ENCODE measurements at places on chromosomes 5 and 9. TPM values are rescaled to one million over a fixed set of nuclear protein-coding genes. Genes with fewer than 3 reads are reported as not detected.

LSM11 gene
- total RNA-seq = 1.3 TPM

TMEM171 gene
- not detected for total RNA-seq

FGF10 gene
- total RNA-seq = 7.5 TPM

LIX1 gene
- not detected for total RNA-seq

- H3K27ac ChIP-seq = peak overlapping the region; percentile 38
- H3K27me3 ChIP-seq = no peaks in the 10 kb centered on the region
- H3K4me3 ChIP-seq = no peak overlapping the region
- H3K36me3 ChIP-seq = peaks cover 38% of the 10 kb centered on the region
These were observed 118.1 kb downstream of the DPYSL3 start for GRCh38 chr5:147391781-147392180.

GRCh38 chr9:4839470-4839912 lies 46.7 kb downstream of the RCL1 start:
- H3K27me3 ChIP-seq = no peaks in the 10 kb centered on the region
- no peak for DNase-seq
- no peak overlapping the region for H3K4me3 ChIP-seq
- no peak overlapping the region for H3K27ac ChIP-seq

DNA sequence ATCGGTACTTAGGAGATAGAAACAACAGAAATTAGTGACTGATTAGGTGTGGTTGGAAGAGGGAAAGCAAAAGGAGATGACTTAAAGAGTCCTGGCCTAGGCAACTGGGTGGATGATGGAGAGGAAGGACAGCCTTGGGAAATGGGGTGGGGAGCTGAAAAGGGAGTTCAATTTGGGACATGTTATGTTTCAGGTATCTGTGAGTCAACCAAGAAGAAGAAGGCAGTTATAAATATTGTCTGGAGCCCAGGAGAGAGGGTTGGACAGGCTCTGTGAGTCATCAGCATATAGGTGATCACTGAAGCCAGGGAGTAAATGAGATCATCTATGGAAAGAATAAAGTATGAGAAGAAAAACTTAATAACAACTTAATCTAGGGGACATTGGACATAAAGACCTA lies 357.7 kb downstream of the NPR3 start:
- H3K27me3 ChIP-seq = no peaks in the 10 kb centered on the region
- no peak for DNase-seq
- H3K27ac ChIP-seq = no peak overlapping the region
- no peak overlapping the region for H3K4me3 ChIP-seq
- no peaks in the 10 kb centered on the region for H3K4me1 ChIP-seq

DNA sequence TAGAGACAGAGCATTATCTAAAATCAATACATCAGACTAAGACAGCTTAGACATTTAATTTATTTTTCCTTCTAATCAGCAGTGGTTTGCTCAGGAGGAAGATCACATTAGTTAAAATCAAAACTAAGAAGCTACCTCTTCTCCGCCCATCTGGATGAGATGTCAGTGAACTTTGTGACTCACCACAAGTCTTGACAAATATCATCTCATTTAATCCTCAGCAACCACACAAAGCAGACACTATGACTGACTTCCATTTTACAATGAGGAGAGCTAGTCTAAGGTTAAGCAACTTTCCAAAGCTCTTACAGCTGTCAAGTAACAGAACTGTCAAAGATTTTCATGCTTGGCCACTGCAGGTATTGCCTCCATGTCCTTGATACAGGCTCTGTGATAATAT lies 289.5 kb downstream of the DEPDC1B start:
- no peak for DNase-seq
- H3K36me3 ChIP-seq = no peaks in the 10 kb centered on the region
- no peak overlapping the region for H3K27ac ChIP-seq
- H3K4me3 ChIP-seq = no peak overlapping the region
- H3K4me1 ChIP-seq = no peaks in the 10 kb centered on the region

- peaks cover 3% of the 10 kb centered on the region for H3K36me3 ChIP-seq
- no peaks in the 10 kb centered on the region for H3K27me3 ChIP-seq
- no peak for DNase-seq
- H3K4me1 ChIP-seq = no peaks in the 10 kb centered on the region
- no peak overlapping the region for H3K4me3 ChIP-seq
These were observed 13.3 kb upstream of the GNG10 start for GRCh38 chr9:111648066-111648465.

DNA sequence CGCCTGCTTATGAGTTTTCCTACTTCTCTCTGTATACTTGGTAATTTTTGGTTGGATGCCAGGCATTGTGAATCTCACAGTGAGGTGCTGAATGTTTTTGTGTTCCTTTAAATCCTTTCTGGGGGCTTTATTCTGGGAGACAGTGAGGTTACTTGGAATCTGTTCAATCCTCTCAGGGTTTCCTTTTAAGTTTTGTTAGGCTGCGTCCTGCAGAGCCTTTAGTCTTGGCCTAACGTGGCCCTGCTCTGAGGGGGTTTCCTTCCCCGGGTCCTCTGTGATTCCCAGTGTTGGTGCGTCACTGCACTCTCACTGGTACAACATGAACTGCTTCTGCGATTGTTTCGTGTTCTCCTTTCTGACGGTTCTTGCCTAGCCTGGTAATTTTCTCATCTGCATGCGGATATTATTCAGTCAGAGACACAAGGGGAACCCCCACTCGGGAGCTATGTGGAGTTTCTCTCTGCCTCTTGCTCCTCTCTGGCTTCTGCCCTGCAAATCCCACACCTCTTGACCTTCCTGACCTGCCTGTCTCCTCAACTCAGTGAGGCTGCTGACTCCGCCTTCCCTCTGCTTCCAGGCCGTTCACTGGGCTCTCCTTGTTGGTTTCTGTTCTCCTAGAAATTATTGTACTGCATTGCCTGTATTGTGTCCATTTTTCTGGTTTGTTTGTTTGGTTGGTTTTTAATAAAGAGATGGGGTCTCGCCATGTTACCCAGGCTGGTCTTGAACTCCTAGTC lies 128.1 kb downstream of the DAB2IP start:
- H3K4me3 ChIP-seq = no peak overlapping the region
- H3K27me3 ChIP-seq = no peaks in the 10 kb centered on the region
- H3K4me1 ChIP-seq = no peaks in the 10 kb centered on the region
- peak overlapping the region; percentile 38 for H3K27ac ChIP-seq
- peaks cover 74% of the 10 kb centered on the region for H3K36me3 ChIP-seq

DNA sequence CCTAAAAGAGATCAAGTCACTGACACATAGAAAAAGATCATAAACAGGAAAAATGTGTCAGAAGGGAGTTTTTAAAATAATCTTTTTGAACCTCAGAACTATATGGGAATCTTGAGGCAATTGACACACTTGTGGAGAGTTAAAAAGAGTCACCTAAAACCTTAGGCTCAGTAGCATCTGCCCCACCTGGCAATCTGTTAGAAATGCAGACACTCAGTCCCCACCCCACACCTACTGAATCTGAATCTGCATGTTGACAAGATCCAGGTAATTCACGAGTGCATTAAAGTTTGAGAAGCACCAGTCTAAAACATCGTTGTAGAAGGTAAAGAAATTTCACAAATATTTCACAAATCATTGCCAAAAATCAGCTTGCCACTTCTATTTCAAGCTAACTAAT lies 388.3 kb downstream of the NR2F1-AS1 start:
- H3K27ac ChIP-seq = no peak overlapping the region
- H3K4me3 ChIP-seq = no peak overlapping the region

GRCh38 chr9:133351526-133351907 lies 3.5 kb downstream of the RPL7A start:
- H3K4me1 ChIP-seq = peaks cover 8% of the 10 kb centered on the region
- H3K27me3 ChIP-seq = no peaks in the 10 kb centered on the region
- H3K27ac ChIP-seq = no peak overlapping the region
- DNase-seq = no peak
- H3K4me3 ChIP-seq = no peak overlapping the region

Data from ascending aorta (tissue), 2 donors.